ENCODE measurements at places on chromosomes 16 and 17.

GRCh38 chr17:69170377-69170776 is 28.7 kb upstream of the ABCA6 start:
- DNase-seq: no peak

DNA sequence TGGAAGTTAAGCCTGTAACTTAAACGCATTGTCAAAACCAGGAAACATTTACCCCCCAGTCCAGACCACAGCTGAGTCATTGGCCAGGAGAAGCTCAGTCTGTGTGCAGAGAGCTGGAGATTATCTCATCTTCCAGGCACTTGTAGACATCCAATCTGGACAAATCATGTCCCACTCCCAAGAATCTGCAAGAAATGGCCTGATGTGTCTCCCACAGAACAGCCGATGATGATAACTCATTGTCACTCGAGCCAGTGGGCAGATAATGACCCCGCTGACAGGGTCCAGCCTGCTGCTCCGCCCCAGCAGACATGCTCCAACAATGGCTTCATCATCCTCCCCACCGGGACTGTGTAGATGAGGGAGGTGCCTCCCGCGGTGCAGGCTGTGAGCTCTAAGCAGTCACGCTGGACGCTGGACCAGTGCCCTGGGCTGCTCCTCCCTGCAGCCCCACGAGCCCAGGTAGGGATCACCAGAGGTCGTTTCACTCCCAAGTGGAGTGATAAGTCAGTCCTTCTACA is 322.5 kb downstream of the C16orf95 start:
- DNase-seq: no peak

DNA sequence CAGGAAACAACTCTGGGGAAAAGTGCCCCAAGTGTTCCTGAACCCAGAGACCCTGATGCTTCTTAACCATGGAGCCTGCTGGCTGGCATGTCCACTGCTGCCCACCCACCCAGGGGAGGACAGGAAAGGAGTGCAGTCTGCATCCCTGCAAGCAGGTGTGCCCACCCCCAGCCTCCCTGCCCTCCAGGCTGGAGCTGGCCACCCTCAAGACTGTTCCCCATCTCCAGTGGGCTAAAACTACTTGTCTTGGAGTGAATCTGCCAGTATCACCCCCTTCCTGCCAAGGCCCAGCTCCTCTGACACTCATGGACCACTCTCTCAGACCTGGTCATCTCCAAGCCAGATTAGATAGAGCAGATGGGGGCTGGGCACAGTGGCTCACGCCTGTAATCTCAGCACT is 29.8 kb downstream of the ARHGAP27 start:
- DNase-seq: no peak

- DNase-seq: no peak
Observed at GRCh38 chr17:17032131-17032692, 10.0 kb upstream of the MPRIP start.

- no peak for DNase-seq
Observed at GRCh38 chr17:7705269-7706255, 560 bp downstream of the EFNB3 start.

- DNase-seq: no peak
Observed at GRCh38 chr17:55549140-55549539, 37.9 kb upstream of the SMIM36 start.

GRCh38 chr17:3827124-3827773 is 18.8 kb downstream of the NCBP3 start:
- peak; percentile 53 for DNase-seq

DNA sequence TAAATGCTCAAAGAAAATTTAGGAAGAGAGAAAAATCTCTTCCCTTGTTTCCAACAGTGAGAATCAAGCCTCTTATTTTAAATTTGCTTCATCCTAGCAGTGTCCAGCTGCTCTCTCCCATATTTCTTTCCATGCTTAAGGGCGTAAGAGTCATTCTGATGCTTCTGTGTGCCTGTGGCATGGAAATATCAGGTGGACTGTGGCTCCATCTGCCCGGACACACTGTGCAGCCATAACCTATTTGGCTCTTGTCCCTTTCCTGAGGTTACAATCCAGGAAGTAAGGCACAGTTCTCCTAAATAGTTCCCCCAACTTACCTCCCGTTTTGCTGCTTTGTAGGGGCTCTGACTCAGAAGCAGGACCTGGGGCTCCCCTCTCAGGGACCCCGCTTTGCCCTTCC is 6.3 kb upstream of the KRT222 start:
- DNase-seq: no peak

DNA sequence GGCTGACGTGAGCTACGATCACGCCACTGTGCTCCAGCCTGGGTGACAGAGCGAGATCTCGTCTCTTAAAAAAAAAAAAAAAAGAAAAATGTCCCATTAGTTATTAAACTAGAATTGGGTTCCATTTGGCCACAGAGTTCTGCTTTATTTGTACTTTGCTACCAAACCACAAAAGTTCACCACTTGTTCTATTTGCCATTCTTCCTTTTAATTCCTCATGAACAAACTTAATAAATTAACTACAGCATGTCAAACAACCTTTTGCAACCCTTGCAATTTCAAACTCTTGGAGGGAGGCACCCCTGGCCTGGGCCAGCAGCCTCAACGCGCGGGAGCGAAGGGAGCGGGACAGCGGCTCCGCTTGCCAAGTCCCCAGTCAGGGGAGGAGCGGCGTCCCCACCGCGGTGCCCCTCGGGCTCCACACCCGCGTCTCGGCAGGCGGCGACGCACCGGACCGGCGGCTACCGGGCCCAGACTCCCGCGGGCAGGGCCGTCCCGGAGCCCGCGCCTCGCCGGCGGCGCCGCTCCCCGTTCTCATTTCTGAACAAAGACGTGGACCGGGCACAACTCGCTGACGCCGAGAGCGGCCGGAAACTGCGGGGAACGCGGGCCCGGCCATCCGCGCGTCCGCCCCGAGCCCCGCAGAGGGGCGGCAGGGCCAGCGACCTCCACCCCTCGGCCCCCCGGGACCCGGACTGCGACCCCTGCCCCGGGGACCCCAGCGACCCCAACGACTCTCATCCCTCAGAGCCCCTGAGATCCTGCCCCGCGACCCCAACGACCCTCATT is 775 bp downstream of the CYTH1 start:
- DNase-seq: no peak

- DNase-seq: no peak
Observed at GRCh38 chr16:80389338-80389737, 151.5 kb upstream of the DYNLRB2 start.

GRCh38 chr16:817001-817906 is 16.7 kb upstream of the GNG13 start:
- DNase-seq: no peak

- no peak for DNase-seq
Observed at GRCh38 chr16:84599521-84600202, 18.2 kb downstream of the COTL1 start.

GRCh38 chr17:76272541-76273444 is 7.6 kb downstream of the UBALD2 start:
- no peak for DNase-seq

DNA sequence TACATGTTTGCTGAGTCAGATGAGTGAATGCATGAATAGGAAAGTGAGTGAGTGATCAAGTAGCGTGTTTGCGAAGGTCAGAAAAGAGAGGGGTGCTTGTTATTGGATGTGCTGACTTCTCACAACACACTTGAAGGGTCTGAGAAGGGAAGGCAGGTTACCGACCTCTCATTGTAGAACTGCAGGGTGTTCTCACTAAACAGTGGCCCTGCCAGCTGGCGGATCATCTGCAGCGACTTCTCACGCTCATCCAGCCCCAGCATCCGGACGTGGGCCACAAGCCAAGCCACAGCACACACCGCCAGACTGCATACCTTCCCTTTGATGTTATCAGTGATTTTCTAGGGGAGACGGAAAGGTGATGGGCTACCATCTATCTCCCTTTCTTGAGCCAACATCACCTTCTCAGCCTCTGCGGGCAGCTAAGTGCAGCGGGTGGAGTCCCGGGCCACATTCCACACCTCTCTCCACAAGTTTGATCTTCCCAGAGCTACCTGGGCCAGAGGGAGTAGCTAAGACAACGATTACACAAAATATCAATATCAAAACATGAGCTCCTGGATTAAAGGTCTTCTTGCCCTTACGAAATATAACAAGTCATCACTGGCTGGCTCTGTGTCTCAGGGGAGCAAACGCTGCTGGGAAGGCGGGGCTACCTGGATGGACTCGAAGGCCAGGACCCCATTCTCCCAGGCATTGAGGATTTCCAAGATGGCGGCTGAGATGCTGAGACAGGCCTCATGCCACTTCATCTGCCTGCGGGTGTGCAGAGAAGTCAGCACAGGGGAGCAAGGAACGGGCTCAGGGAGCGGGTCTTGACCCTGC is 11.0 kb downstream of the CSF3 start:
- no peak for DNase-seq

- DNase-seq: no peak
Observed at GRCh38 chr16:30053376-30054015, 12.1 kb upstream of the ALDOA start.

DNA sequence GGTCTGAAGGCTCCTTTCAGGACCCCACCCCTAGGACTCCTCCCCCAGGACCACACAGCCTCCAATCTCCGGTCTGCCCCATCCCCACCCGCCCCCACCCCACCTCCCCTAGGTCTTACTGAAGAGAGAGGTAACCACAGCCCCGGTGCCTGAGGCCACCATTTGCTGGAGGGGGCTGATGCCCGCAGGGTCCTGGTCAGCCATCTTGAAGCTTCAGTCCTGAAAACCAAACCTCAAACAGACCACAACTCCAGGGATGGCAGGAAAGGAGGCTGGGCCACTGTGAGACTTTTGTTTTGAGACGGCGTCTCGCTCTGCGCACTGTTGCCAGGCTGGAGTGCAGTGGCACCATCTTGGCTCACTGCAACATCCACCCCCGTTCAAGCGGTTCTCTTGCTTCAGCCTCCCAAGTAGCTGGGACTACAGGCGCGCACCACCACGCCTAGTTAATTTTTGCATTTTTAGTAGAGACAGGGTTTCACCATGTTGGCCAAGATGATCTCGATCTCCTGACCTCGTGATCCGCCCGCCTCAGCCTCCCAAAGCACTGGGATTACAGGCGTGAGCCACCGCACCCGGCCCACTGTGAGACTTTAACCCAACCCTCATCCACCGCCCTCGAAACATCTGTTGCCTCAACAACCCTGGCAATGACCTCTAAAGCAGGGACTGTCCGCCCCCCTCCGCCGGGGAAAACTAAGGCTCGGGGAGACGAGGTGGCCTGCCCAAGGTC is 1.1 kb downstream of the SLC25A39 start:
- DNase-seq: no peak

- DNase-seq: no peak
Observed at GRCh38 chr16:84207879-84208278, 16.9 kb downstream of the ADAD2 start.

DNA sequence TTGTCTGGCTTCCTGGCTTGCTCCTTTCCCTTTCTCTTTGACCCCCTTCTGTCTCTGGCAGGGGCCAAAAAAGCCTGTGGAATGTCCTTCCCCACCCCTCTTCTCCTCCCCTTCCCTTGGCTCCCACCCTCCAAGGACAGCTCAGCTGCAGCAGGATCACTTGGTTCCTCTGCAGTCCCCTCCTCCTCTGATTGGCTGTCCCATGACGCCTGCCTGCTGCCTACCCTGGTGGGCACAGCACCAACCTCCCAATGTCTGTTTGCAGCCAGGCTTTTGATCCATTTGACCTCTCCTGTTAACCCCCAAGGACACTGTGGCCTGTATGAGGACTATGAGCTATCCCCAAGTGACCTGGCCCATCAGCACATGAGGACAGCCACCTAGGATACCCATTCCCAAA is 14.8 kb upstream of the MTMR4 start:
- DNase-seq: no peak
